ENCODE measurements at places on chromosomes 7 and 10.

- DNase-seq = no peak
Measured at GRCh38 chr7:155225095-155225494, 72.6 kb upstream of the INSIG1 start.

GRCh38 chr10:102090772-102091171 lies 25.6 kb downstream of the HPS6 start:
- DNase-seq = no peak

DNA sequence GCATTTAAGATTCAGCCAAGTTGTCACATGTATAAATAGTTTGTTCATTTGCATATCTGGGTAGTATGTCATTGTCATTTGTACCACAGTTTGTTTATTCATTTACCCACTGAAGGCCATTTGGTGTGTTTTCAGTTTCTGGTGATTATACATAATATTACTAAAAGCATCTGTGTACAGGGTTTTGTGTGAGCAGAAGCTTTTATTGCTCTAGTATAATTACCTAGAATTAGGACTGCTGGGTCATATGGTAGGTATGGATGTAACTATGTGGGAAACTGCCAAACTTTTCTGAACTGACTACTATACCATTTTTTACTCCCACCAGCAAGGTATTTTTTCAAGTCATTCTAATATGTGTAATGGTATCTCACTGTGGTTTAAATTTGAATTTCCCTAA lies 584.0 kb upstream of the GHITM start:
- no peak for DNase-seq

DNA sequence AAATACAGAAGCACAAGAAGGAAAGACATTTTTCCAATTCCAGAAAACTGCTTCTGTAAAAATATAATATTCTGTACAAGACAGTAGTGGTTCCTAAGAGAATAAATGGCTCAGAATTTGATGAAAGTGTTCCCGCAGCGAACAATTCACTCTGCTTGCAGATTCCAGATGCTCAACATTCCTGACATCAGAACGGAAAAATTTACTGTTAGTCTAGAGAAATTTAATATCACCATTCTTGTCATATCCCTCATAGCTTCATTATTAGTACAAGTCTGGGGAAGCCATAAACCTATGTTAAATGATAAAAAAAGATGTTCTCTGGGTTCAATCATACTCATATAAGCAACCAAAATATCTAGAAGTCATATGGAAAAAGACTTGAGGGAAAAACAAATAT lies 83.6 kb downstream of the MPP7 start:
- no peak for DNase-seq

DNA sequence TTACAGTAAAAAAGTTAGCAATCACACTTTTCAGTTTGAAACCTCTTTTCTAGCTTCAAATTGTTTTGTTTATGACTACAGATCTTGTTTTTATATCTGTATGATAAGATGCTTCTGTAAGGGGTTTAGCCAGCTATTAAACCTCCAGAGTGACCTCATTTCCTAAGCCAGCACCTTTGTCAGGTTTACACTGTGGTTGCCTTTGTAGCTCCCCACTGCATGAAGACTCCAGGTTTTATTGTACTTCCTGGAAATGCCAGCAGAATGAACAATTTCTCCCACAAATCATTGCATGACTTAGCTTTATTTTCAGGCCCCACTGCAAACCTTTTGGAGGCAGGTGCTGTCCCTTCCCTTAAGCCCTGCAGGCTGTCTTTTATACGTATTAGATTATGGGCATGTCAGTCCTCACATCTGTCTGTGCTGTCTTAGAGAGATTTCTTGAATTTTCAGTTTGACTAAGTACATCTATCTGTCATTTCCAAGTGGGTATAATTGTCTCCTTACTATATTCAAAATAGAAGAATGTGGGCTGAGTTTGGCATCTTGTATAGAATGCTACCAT lies 8.2 kb upstream of the AGR3 start:
- no peak for DNase-seq

GRCh38 chr10:121921238-121921931 lies 6.4 kb downstream of the ATE1 start:
- no peak for DNase-seq

DNA sequence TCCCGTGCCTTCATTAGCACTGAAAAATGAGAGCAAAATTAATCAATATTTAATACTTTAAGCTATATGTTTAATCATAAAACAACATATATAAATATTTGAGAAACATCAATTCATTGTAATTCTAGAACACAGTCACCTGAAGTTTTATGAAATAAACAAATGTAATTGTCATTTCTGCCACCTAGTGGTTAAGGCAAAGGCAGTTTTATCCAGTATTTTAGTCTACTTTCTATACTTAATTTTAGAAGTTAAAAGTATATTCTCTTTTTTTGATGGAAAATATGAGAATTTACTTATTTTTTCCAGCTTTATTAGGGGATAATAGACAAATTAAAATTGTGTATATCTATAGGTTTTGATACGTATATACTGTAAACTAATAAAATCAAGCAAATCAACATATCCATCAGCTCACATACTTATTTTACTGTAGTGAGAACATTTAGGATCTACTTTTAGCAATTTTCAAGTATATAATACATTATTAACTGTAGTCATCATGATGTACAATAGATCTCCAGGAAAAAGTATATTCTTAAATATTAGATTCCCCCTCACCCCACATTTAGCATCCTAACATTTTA lies 16.9 kb downstream of the PCGF6 start:
- DNase-seq = peak; percentile 33

GRCh38 chr7:77222819-77223218 lies 23.2 kb upstream of the FGL2 start:
- DNase-seq = no peak

DNA sequence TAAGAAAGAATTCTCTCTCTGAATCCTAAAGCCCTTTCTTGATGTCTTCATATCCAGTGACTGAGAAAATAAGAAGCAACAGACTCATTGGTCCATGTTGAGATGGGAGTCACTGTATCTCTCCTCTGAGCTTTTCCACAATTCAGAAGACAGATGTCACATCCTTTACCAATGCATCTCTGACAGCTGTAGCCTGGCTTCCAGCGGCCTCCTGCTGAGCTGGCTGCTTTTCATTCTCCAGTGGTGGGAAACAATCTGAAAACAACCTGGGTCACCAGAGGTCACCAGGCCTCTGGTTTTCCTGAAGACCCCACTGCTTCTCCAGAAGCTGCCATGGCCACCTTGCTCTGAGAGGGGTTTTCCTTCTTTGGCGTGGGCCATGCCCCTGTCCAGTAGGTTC lies 18.3 kb upstream of the RPA3 start:
- peak; percentile 94 for DNase-seq

DNA sequence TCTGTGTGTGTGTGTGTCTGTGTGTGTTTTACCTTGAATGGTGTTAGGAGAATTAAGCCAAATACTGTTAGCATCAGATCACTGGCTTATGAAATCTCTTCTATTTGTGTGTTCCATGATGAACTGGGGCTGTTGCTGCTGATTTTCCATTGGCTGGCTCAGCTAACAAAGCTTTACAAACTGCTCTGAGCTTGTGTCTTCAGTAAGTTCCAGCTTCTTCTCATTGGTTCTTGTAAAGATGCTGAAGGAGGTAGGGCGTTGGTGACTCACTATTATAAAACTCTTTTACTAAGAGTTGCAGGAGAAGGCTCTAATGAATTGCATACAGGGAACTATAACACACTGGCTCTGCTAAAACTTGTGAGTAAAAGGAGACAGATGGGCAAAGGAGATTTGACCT lies 136.4 kb upstream of the PRKCQ start:
- no peak for DNase-seq

DNA sequence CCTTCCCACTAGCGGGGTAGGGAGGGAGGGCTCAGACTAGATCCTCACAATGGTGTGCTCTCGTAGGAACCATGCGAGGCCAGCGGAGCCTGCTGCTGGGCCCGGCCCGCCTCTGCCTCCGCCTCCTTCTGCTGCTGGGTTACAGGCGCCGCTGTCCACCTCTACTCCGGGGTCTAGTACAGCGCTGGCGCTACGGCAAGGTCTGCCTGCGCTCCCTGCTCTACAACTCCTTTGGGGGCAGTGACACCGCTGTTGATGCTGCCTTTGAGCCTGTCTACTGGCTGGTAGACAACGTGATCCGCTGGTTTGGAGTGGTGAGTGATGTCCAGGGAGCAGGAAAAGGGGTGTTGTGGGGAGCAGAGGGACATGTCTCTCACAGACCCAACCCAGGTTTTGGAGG lies 5.6 kb downstream of the ZDHHC16 start:
- DNase-seq = no peak

GRCh38 chr10:47152861-47153349 lies 147.1 kb upstream of the GDF10 start:
- no peak for DNase-seq

GRCh38 chr7:6533893-6534495 lies 17.3 kb downstream of the GRID2IP start:
- DNase-seq = no peak

GRCh38 chr7:47970761-47971160 lies 8.7 kb downstream of the HUS1 start:
- DNase-seq = no peak

- no peak for DNase-seq
Measured at GRCh38 chr7:105244594-105244993, 144.1 kb downstream of the SRPK2 start.

DNA sequence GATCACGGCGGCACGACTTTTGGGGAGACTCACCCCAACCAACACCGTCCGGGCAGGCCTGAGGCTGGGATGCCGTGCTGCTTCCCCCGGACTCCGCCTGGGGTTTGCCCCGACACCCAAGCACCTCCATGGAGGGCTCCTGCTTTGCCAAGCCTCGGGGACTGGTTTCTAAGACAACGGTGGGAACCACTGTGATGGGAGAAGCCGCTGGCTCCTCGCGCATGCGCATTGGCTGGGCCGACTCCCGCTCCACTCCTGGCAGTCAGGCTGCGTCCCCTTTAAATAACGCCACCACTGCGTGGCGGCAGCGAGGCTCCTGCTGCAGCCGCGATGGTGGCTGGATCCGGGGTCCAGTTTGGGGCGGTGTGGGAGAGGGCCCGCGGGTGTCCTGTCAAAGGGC lies 201.0 kb downstream of the ZNF716 start:
- DNase-seq = no peak

DNA sequence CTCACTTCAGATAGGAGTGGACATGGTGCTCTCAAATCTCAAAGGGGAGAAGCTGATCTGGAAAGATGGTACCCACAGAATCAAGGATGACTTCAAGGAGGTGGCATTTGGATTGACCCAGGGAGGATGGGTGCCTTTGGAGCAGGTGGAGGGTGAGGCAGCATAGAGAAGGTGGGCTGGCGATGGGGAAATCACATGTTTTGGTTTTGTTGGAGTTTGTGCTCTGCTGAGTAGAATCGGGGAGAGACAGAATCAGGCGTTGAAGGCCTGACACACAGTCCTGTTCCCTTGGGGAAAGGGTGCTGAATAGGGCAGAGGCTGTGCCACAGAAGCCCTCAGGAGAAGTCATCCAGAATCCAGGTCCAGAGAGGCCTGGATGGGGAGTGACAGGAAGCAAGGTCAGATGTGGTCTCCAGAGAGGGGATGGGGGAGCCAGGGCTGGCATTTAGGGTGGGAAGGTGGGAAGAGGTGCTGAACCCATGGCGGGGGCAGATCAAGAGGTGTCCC lies 291.1 kb downstream of the GLRX3 start:
- DNase-seq = no peak

DNA sequence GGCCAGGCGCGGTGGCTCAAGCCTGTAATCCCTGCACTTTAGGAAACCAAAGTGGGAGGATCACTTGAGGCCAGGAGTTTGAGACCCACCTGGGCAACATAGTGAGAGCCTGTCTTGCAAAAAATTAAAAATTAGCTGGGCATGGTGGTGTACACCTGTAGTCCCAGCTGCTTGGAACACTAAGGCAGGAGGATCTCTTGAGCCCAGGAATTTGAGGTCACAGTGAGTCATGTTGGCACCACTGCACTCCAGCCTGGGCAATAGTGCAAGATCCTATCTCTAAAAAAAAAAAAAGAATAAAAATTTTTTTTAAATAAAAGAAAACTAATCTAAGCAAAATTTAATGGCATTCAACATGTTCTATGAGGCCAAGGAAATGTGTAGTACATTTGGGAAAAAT lies 44.9 kb upstream of the UBN2 start:
- DNase-seq = no peak

DNA sequence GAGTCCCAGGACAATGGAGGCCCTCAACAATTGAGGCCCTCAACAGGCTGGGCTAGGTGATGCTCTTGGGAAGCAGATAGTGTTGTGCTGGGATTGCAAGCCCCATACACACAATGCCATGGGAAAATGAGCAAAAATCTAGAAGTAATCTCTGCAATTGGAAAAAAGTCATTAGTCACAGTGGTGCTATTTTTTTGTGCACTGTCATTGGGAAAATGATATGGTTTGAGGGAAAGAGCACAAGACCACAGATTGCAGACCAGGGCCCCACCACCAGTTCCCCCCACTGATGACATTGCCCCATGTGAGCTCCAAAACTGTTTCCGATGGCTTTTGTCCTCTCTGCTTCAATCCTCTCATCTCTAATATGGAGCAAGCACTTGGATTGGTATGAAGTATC lies 1.9 kb downstream of the KCTD7 start:
- DNase-seq = no peak

DNA sequence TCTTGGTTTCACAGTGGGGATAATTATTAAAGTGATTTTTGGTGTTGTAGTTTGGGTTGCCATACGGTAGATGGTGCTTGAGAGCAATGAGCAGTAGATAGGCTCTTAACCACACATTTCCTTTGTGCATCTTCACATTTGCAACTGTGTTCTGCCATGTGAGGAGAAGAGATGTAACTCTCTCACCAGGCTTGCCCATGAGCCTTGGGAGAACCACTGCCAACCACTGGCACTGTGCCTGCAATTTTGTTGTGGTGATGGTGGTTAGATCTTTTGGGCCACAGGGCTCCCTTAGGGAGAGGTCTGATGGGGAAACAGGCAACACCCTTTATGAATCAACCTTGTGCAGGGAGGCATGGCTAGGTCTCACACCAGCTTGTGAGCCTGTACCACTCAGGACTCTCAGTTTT lies 204.3 kb downstream of the CCDC7 start:
- no peak for DNase-seq

DNA sequence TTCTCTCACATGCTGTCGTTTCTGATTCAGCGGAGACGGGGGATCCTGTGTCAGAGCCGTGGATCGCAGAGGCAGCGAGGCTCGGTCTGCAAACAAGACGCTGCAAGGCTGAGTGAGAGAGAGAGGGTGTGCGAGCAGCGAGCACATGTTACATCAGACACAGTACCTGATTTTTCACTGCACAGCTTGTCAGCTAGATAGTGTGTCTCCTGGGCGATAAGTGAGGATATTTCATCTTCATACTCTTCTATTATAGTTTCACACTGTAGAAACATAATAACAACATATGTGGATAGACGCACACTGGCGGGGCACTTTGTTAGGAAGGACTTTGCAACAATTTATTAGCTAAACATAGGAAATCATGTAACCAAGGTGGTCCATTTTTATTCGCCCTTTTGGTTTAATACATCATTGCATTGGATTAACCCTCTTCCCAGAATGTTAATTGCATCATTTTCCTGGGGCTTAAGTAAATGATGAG lies 39.5 kb downstream of the CNPY1 start:
- no peak for DNase-seq

- no peak for DNase-seq
Measured at GRCh38 chr7:41822259-41822817, 119.4 kb upstream of the INHBA start.

GRCh38 chr10:5480162-5480941 lies 19.0 kb downstream of the CALML5 start:
- no peak for DNase-seq

- DNase-seq = no peak
Measured at GRCh38 chr7:41103331-41103730, 599.6 kb downstream of the INHBA start.
